ENCODE measurements at places on chromosomes 2 and 18. TPM values are rescaled to one million over a fixed set of nuclear protein-coding genes. Genes with fewer than 3 reads are reported as not detected.

Gene CTAGE1
- total RNA-seq, result under 0.01 TPM

Gene DOK6
- 4.0 TPM for total RNA-seq

Gene SERPINB5
- not detected for total RNA-seq

Gene DSEL
- 157 TPM for total RNA-seq

Gene TUBA4B
- not detected for total RNA-seq

All from fibroblast of lung (primary cell).